ENCODE measurements at places on chromosomes 11 and 22.

DNA sequence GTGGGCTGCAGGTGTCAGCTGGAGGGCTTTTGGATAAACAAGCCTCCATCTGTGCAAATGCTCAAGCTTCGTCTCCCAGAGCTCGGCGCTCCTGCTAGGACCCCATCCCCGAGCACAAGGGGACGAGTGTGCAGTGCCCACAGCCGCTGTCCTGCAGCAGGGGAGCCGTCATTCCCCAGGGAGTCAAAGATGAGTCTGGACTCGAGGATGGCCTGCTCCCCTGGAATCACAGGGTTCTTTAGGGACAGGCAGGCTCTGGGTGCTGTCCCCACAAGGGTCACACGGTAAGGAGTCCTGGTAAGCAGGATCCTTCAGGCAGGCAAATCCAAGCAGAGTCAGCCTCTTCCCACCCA is 50.2 kb downstream of the APOL1 start:
- DNase-seq, result no peak

DNA sequence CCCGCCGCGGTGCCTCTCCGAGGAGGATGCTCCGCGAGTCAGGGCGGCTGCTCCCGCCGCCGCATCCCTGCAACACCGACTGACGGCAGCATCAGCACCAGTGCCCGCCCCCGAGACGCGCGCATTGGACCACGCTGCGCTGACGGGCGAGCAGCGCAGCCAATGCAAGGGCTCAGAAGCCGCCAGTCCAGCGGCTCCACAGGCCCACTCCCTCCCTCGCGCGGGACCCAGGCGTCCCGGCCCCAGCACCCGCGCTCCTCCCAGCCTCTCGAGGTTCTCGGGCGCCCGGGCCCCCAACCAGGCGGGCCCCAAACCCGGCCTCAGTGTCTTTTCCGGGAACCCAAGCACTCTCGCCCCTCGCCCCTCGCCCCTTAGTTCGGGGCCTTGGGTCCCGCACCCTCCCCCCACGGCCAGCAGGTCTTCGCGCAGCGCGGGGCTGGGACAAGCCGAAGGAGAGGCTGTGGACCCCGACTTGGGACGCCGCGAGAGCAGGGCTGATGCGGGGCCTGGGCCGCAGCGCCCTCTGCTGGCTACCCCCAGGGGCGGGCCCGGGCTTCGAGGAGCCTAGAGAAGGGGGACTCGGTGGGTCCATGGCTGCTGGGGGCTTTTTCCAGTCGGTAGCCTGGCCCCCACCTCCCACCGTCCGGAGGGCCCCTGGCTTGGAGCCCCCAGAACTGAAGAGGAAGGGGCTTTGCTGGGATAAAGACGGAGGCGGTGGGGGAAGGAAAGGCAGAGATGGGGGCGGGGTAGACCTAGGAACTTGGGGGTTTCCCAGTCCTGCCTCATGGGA is at the start of gene NRXN2:
Gene NRXN2 (minus strand): TSS at position 81 of the 790 bp plus-strand sequence. CDS start 9,498 bp downstream, outside the sequence.
- no peak for DNase-seq

- no peak for DNase-seq
These were observed 73.6 kb downstream of the MICAL2 start for GRCh38 chr11:12183827-12184620.

GRCh38 chr22:41709341-41709740 is 10.0 kb downstream of the MEI1 start:
- no peak for DNase-seq

GRCh38 chr22:31275018-31275417 is 17.3 kb downstream of the PIK3IP1 start:
- DNase-seq, result no peak
